ENCODE measurements at places on chromosomes 7 and 10.

DNA sequence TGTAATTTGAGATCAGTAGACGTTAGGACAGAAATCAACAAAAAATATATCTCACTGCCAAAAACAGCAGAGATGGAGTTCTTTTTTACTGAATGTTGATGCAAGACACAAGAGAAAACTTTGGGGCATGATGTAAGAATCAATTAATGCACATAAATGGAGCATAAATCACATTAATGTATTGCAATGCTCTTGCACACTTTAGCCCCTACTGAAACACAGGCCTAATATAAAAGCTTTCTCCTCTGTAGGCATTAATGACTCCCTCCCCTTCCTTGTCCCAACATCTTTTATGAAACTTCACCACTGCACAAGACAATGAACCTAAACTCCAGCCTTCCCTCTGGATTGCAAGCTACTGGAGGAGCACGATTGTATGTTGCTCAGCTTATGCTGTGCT is 58.8 kb downstream of the CACNA2D1 start:
- DNase-seq = no peak

- DNase-seq = no peak
Measured at GRCh38 chr10:109928475-109928891, 5.2 kb upstream of the XPNPEP1 start.

DNA sequence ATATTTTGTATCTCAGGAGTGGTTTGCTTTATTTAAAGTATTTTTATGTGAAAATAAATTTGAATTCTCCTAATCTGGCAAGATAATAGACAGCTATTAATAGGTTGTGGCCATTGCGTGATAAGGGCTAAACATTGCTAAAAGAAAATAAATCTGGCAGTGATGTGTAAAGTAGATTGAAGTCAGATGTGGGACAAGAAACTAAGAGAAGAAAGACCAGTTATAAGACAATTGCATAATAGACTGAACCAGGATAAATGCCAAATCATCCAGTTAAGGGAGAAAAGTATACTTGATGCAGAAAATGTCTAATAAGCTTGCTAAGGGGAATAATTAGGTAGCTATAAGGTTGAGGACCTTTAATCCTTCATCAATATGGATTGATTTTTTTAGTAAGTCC is 197.5 kb upstream of the CSTF2T start:
- DNase-seq = peak; percentile 39

- DNase-seq = no peak
Measured at GRCh38 chr7:22864855-22865601, 42.4 kb upstream of the TOMM7 start.

DNA sequence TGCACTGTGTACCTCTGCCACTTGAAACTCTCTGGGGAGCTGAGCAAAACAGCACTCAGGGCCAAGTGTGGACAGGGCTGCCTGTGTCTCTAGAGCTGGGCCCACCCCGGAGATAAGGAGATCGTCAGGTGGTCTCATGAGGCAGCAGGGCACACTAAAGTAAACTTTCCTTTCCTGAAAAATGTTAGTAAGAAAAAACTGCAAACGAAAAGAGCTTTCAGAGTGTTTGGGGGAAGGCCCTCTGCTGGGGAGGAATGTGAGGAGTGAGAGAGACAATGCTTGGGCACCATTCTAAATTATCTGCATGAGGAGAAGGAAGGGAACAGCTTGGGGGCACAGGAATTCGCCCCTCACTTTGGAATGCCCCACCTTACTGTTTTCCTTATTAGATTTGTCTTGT is 127.7 kb downstream of the ATXN7L1 start:
- DNase-seq = no peak

GRCh38 chr7:16759840-16760239 is 6.3 kb downstream of the TSPAN13 start:
- no peak for DNase-seq

DNA sequence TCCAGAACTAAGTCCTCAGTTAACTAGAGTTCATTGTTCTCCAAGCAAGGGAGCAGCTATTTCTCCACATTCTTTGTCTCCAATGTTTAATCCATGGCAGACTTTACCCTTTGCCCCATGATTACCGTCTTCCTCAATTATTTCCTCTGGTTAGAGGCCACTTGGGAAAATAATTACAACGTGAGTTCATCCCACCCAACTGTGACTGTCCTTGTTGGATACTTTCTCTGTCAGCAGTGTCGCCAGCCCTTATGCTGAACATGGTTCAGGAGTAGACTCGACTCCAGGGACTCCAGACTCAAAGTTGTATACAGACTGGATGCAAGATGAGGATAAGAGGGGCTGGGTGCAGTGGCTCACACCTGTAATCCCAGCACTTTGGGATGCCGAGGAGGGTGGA is 17.1 kb upstream of the SEPHS1 start:
- no peak for DNase-seq

Measured in hindlimb muscle (tissue), 1 donor.